ENCODE measurements at places on chromosomes 3 and 15.

DNA sequence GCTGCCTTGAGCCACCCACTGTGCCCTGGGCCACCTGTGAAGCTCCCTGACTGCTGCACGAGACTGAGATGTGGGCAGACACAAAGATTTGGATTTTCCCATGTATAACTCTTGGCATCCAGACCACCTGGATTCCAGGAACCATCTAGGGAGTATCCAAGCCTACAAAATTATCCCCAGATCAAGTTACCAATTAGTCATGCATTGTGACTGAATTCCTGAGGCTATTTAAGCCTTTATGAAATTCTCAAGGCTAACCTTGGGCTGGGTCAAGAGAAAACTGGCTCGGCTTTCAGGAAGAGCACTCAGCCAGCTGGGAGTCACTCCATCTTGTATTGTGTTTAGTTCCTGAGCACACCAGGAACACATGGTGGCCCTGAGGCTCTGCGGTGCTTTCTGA is 13.3 kb upstream of the ATP13A5 start:
- H3K36me3 ChIP-seq = no peaks in the 10 kb centered on the region
- H3K27me3 ChIP-seq = peaks cover 23% of the 10 kb centered on the region
- no peak overlapping the region for H3K4me3 ChIP-seq
- 0 out of 2 replicates have a peak, but pooled peaks cover 9% of the 10 kb centered on the region for H3K4me1 ChIP-seq

- no peaks in the 10 kb centered on the region for H3K4me1 ChIP-seq
- H3K27me3 ChIP-seq = no peaks in the 10 kb centered on the region
- H3K27ac ChIP-seq = no peak overlapping the region
These were observed 398.0 kb downstream of the NAALADL2 start for GRCh38 chr3:175257123-175257522.

GRCh38 chr15:51186181-51186705 is 91.5 kb upstream of the TNFAIP8L3 start:
- H3K4me1 ChIP-seq = no peaks in the 10 kb centered on the region
- no peak for DNase-seq
- H3K4me3 ChIP-seq = no peak overlapping the region
- H3K27me3 ChIP-seq = peaks cover 22% of the 10 kb centered on the region
- no peaks in the 10 kb centered on the region for H3K36me3 ChIP-seq

DNA sequence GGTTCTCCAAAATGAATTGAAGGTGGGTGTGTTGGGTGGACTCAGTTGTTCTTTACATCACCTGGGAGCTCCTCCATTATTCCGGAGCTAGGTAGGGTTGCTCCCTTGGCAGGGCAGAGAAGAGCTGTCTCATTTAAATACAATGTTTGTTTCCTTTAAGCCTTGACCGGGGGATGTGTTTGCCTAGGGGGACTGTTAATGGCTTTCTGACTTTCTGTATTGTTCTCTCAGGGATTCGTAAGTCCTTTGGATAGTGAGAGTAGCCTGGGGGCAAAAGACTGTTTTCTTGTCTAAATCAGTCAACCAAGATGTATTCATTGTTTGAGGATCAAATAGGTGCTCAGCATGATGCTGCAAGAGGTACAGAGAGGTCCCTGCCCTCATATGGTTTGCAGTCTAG is 71.1 kb downstream of the CDAN1 start:
- DNase-seq = no peak
- no peaks in the 10 kb centered on the region for H3K36me3 ChIP-seq
- H3K27ac ChIP-seq = no peak overlapping the region
- H3K4me3 ChIP-seq = no peak overlapping the region
- no peaks in the 10 kb centered on the region for H3K27me3 ChIP-seq

DNA sequence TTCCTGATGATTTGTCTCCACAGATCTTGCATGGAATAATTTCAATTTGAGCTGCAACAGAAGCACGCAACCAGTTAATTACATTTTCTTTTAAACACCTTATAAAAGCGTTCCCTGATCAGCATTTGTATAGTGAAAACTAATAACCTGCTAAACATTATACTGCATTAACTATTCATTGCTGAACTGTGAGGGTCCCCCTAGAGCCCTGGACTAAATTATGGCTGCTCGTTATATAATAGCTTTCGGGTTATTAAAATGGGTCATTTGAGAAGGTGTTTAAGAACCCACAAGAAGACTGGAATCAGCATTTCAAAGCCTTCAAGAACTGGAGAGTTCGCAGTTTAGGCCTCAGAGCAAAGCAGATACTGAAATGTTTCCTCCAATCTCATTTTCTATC is 52.9 kb upstream of the ICE2 start:
- H3K36me3 ChIP-seq = no peaks in the 10 kb centered on the region
- no peak for DNase-seq
- H3K4me1 ChIP-seq = no peaks in the 10 kb centered on the region

DNA sequence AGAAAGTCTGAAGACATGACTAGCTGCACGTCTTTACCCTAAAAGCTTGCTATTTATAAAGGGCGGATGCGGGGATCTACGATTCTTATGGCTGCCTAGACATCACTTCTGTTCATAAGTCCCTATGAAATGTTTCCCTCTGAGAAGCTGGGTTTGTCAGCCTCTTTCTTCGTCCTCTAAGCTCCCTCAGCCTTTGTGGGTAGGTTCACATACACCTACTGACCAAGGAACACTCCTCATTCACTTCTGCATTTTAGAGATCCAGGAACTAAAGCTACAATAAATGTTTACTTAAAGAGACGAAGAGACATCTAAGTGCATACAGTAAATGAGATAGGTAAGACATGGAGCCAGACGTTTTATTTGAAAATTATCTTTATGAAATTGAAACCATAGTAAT is 16.7 kb upstream of the RAMAC start:
- no peak overlapping the region for H3K27ac ChIP-seq
- H3K4me1 ChIP-seq = no peaks in the 10 kb centered on the region
- no peak for DNase-seq
- no peak overlapping the region for H3K4me3 ChIP-seq

DNA sequence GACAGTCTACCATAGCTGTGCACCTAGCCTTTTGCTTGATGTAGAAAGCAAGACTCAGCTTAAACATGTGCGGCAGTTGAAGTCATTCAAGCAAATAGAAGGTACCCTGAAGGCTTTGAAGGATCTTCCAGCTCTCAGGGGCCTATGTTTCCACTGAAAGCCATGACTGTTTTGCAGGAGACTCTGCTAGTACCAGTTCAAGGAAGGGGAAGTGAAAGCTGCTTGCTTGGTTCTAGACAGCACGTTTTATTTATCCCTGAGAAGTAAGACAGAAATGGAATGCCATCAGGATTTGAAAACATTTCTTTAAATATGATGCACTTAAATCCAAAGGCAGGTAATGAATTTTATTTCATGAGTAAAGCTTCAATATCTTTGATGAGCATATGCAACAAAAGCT is 311.4 kb downstream of the PDCD6IP start:
- H3K27ac ChIP-seq = no peak overlapping the region
- no peak for DNase-seq
- H3K4me3 ChIP-seq = no peak overlapping the region
- no peaks in the 10 kb centered on the region for H3K27me3 ChIP-seq
- H3K36me3 ChIP-seq = no peaks in the 10 kb centered on the region
- no peaks in the 10 kb centered on the region for H3K4me1 ChIP-seq

- H3K27ac ChIP-seq = no peak overlapping the region
- no peaks in the 10 kb centered on the region for H3K4me1 ChIP-seq
- H3K36me3 ChIP-seq = no peaks in the 10 kb centered on the region
- no peak for DNase-seq
- H3K4me3 ChIP-seq = no peak overlapping the region
These were observed 232.5 kb downstream of the CHST2 start for GRCh38 chr3:143351895-143352608.

DNA sequence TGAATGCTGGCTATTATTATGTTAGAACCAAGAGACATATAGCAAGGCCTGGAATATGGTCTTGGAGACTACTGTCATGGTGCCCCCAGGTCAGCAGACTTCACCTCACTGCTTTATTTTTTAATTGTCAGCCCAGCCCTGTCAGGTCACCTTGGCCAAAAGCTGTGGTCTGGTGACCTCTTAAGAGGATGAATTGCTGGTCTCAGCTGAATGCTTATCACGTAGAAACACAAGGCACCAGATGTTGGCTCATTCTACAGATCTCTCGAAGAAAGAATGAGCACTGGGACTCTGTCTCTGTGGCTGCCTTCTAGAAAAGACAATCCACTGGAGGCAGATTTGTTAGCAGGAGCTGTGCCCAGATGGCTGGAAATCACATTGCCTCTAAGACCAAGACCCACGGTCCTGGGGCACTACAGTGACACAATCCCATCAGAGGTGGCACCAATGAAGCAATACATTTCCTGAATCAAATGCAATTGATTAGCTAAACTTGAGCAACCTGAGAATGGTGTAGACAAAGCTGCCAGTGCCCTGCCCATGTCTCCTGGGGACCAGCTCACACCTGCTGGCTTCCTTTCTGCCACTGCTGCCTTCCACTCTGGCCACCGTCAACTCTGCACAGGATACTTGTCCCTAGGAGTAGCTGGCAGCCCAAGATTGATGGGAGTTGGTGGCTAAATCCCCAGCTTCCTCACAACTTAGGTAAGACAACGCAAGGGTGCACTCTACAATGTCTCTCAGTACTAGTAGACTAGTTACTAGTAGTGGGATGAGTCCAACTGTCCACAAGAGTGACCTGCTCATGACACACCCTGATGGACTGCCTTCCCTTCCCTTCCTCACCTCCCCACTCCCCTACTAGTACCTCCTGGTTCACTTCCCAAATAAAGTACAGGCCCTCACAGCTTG is 384.9 kb upstream of the PROK2 start:
- DNase-seq = no peak
- no peaks in the 10 kb centered on the region for H3K4me1 ChIP-seq

- no peak overlapping the region for H3K27ac ChIP-seq
- peaks cover 44% of the 10 kb centered on the region for H3K27me3 ChIP-seq
- no peak for DNase-seq
- no peaks in the 10 kb centered on the region for H3K4me1 ChIP-seq
- H3K36me3 ChIP-seq = no peaks in the 10 kb centered on the region
These were observed 294.4 kb downstream of the OCA2 start for GRCh38 chr15:27804569-27805260.

All from PC-9 (cell line).